ENCODE measurements at places on chromosomes 1 and 21. TPM values are rescaled to one million over a fixed set of nuclear protein-coding genes. Genes with fewer than 3 reads are reported as not detected.
A peak's percentile ranks its signal among the peaks of the same experiment; 100 is the strongest.

DNA sequence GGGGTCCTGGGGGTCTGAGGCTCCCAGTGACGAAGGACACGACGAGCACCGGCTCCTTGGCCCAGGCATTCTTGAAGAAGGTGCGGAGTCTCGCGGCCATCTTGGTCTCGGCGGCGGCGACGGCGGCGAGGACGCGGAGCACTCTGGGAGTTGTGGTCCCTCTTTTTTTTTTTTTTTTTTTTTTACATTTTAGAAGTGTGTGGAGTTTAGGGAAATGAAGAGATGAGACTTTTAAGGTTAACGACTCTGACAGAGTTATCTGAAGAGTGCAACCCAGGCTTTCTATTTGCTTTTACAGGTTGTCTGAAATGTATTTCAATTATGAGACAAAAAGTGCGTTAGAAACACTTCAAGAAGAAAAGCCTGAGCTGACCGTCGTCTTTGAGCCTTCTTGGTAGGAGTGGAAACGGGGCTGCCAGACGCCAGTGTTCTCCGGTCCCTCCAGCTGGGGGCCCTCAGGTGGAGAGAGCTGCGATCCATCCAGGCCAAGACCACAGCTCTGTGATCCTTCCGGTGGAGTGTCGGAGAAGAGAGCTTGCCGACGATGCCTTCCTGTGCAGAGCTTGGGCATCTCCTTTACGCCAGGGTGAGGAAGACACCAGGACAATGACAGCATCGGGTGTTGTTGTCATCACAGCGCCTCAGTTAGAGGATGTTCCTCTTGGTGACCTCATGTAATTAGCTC is 9.7 kb downstream of the OR2B11 start:
- DNase-seq, result no peak
- no peaks in the 10 kb centered on the region for H3K4me1 ChIP-seq
- peak overlapping the region; percentile 54 for H3K4me3 ChIP-seq
- peaks cover 40% of the 10 kb centered on the region for H3K27me3 ChIP-seq
- H3K27ac ChIP-seq, result no peak overlapping the region

DNA sequence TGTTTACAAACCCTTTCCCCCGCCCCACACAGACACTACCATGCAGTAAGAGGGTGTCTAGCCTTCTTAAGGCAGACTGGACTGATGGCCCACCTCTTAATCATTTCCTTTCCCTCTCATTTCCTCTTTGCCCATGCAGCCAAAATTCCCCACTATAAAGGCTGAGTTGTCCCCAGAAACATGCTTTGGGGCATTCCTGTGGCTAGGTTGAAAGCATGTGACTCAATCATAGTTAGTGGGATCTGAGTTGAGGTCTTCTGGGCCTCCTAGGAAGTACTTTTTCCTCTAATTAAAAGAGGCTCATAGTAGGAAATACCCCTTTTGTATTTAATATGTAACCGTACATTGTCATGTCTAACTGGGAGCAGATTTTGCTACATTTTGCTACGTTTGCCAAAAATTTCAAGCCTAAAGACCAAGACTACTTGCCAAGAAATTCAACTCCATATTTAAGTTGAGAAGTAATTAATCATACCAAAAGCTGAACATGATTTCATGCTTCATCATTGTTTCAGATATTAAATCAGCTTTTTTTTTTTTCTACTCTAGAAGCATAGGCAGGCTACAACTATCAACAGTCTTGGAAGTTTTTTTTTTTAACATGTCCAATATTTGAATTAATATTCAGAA is 174.7 kb downstream of the ADGRL4 start:
- H3K4me1 ChIP-seq, result 0 out of 2 replicates have a peak, but pooled peaks cover 5% of the 10 kb centered on the region
- H3K27ac ChIP-seq, result no peak overlapping the region
- no peaks in the 10 kb centered on the region for H3K36me3 ChIP-seq
- H3K27me3 ChIP-seq, result no peaks in the 10 kb centered on the region
- H3K4me3 ChIP-seq, result no peak overlapping the region

GRCh38 chr1:24254783-24255182 is 64.4 kb upstream of the GRHL3 start:
- no peak overlapping the region for H3K4me3 ChIP-seq
- H3K36me3 ChIP-seq, result no peaks in the 10 kb centered on the region
- DNase-seq, result no peak
- no peaks in the 10 kb centered on the region for H3K4me1 ChIP-seq

DNA sequence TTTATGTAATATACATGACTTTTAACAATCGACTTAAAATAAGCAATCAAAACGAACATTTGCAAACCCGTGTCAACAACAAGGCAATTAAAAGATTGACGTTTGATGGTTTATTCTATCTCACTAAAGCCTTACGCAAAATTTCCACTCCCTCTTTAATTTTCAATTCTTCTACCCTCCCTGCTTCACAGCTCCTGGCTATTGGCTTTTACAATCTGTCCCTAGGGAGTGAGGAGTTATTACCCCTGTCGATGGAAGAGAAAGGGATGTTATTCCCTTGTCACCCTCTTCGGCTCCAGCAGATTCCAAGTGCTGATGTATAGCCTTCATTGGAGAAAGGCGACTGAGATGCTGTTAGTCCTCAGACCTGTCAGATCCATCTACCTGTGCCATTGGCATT is 161.3 kb downstream of the ZNF281 start:
- H3K4me3 ChIP-seq, result no peak overlapping the region
- no peaks in the 10 kb centered on the region for H3K4me1 ChIP-seq
- H3K27me3 ChIP-seq, result no peaks in the 10 kb centered on the region
- H3K36me3 ChIP-seq, result no peaks in the 10 kb centered on the region
- H3K27ac ChIP-seq, result no peak overlapping the region

The EFNA1 gene
- 35.7 TPM for total RNA-seq

DNA sequence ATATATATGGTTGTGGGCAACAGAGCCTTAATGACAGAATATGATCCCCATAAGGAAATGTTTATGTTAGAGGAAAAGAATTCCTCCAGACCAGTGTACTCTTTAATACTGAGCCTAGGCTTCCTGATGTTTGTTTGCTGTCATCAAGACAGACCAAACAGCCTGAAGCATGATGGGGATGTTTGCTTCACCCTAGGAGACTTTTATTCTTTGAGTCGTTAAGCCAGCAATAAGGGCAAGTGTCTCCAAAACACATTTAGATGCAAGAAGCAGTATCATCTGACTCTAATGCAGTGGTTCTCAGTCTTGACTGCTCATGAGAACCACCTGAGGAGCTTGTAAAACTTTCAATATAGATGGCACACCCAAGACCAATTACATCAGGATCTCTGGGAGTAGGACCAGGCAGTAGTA is 33.1 kb downstream of the UBE2U start:
- no peak overlapping the region for H3K4me3 ChIP-seq
- H3K27ac ChIP-seq, result no peak overlapping the region
- H3K36me3 ChIP-seq, result no peaks in the 10 kb centered on the region

DNA sequence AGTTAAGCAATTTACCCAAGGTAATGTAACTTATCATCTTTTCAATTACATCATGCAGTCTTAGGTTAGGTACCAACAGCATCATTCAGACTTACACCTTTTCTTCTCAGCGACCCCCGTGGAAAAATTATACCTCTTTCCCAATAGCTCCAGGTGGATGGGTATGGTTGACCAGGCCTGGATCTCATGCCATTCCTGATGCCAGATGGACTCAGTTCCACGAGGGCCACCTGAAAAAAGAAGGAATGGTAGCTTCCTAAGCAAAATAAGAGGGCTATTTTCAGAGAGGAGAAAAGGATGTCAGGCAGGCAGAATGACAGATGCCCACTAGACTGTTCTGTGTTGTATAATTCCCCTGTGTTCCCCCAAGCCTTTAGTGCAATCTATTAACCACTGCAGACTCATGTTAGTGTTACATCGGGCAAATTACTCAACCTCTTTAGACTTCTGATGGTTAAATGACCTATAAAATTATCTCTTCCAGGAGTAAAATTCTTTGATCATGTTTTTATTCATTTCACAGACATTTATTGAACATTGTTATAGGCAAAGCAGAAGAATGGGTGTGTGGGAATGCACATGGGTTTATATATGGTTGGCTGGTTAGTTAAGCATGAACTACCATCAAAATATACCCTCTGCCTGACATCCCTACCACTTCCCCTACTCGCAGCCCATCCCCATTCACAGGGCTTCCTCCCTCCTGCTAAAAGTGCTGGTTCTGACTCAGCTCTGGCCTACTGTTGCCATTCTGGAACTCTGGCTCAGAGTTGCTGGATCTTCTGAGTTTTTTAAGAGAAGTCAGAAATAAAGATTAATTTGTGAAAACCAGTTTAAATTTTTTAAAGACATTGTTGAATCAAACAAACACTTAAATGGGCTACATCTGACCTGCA is 10.6 kb upstream of the MYSM1 start:
- H3K27me3 ChIP-seq, result no peaks in the 10 kb centered on the region
- H3K4me3 ChIP-seq, result no peak overlapping the region
- DNase-seq, result no peak
- H3K4me1 ChIP-seq, result 0 out of 2 replicates have a peak, but pooled peaks cover 5% of the 10 kb centered on the region
